T-helper 1 cell treated with Interleukin-12 subunit alpha and Interleukin-12 subunit beta and Interleukin-4 antibody, amounts not matched to agents 30 ng/mL and 1 ng/mL, for 36 hours (primary cell): ENCODE measurements at places on chromosomes 7 and 10. TPM values are rescaled to one million over a fixed set of nuclear protein-coding genes. Genes with fewer than 3 reads are reported as not detected.

The PNLIPRP3 gene
- total RNA-seq: not detected in 2 replicates

The FGFBP3 gene
- total RNA-seq: 1.3 and 1.7 TPM in 2 replicates

The TMEM26 gene
- not detected in 2 replicates for total RNA-seq

The SFTPA2 gene
- total RNA-seq: not detected in 2 replicates

The WDR11 gene
- 71.5 and 77.6 TPM in 2 replicates for total RNA-seq

The TAS2R4 gene
- total RNA-seq: 0.83 and 1.3 TPM in 2 replicates

The UCN3 gene
- not detected in 2 replicates for total RNA-seq

The PVRIG gene
- total RNA-seq: 69.1 and 72.8 TPM in 2 replicates

The UPK3BL1 gene
- 16.0 and 19.1 TPM in 2 replicates for total RNA-seq

The SORBS1 gene
- 0.69 and 1.2 TPM in 2 replicates for total RNA-seq

The PLEKHS1 gene
- 0.22 TPM in 2 replicates for total RNA-seq

The GPNMB gene
- total RNA-seq: 0.69 and 1.9 TPM in 2 replicates

The NRCAM gene
- 0.12 TPM in 1 of 2 replicates, not detected in the other for total RNA-seq

The SLC37A3 gene
- total RNA-seq: 78.5 and 86.4 TPM in 2 replicates

The GPR158 gene
- not detected in 2 replicates for total RNA-seq

The CACNA2D1 gene
- total RNA-seq: not detected in 2 replicates

The DOCK1 gene
- 0.73 and 0.86 TPM in 2 replicates for total RNA-seq

The INA gene
- total RNA-seq: 0.54 and 0.64 TPM in 2 replicates

The EPC1 gene
- total RNA-seq: 46.2 and 49.2 TPM in 2 replicates

The ADAP1 gene
- 20.6 and 20.9 TPM in 2 replicates for total RNA-seq

The PRPS1L1 gene
- total RNA-seq: not detected in 2 replicates

The OR2A5 gene
- total RNA-seq: not detected in 2 replicates

The CALML3 gene
- not detected in 2 replicates for total RNA-seq

The FFAR4 gene
- total RNA-seq: not detected in 2 replicates

The TSPAN33 gene
- total RNA-seq: 4.9 and 7.0 TPM in 2 replicates

The NPY4R gene
- total RNA-seq: not detected in 2 replicates

The GOT1 gene
- 30.2 and 30.9 TPM in 2 replicates for total RNA-seq

The SAMD9 gene
- 59.0 and 59.5 TPM in 2 replicates for total RNA-seq

The NAT16 gene
- total RNA-seq: not detected in 2 replicates

The DYDC2 gene
- total RNA-seq: not detected in 2 replicates

The ARPC1A gene
- total RNA-seq: 60.3 and 67.1 TPM in 2 replicates
